ENCODE measurements at places on chromosomes 2 and 18. TPM values are rescaled to one million over a fixed set of nuclear protein-coding genes. Genes with fewer than 3 reads are reported as not detected.

- H3K27ac ChIP-seq = no peak overlapping the region
- H3K36me3 ChIP-seq = no peaks in the 10 kb centered on the region
- H3K4me1 ChIP-seq = no peaks in the 10 kb centered on the region
- no peaks in the 10 kb centered on the region for H3K27me3 ChIP-seq
- no peak overlapping the region for H3K4me3 ChIP-seq
These were observed 41.4 kb upstream of the ACTR2 start for GRCh38 chr2:65186093-65186868.

DNA sequence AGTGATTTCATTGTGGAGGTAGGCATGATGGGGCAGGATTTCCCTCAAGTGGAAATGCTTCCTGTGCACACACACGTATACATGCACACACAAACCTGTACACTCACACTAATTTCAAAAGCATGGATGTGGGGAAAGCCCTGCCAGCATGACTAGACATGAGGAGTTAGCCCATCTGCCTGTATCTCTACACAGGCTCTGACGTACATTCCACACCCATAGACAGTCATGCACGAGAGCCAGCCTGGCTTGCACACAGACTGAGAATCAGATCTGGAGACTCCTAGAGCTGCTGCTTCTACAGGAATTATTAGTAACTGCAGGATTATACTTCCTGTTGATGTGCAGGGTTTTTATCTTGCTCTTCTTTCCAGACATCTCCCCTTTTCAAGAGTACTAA lies 27.3 kb upstream of the NFU1 start:
- H3K4me1 ChIP-seq = no peaks in the 10 kb centered on the region
- H3K4me3 ChIP-seq = no peak overlapping the region
- no peaks in the 10 kb centered on the region for H3K36me3 ChIP-seq

- no peaks in the 10 kb centered on the region for H3K27me3 ChIP-seq
- H3K4me1 ChIP-seq = no peaks in the 10 kb centered on the region
- no peaks in the 10 kb centered on the region for H3K36me3 ChIP-seq
- DNase-seq = no peak
- no peak overlapping the region for H3K27ac ChIP-seq
These were observed 72.7 kb upstream of the REV1 start for GRCh38 chr2:99562516-99562915.

- no peaks in the 10 kb centered on the region for H3K4me1 ChIP-seq
- no peak overlapping the region for H3K27ac ChIP-seq
- H3K27me3 ChIP-seq = no peaks in the 10 kb centered on the region
- H3K36me3 ChIP-seq = no peaks in the 10 kb centered on the region
- no peak overlapping the region for H3K4me3 ChIP-seq
These were observed 1.4 kb downstream of the TM4SF20 start for GRCh38 chr2:227377467-227378351.

GRCh38 chr2:164664070-164664469 lies 42.8 kb upstream of the GRB14 start:
- no peak for DNase-seq
- no peaks in the 10 kb centered on the region for H3K27me3 ChIP-seq
- H3K4me3 ChIP-seq = no peak overlapping the region
- H3K4me1 ChIP-seq = no peaks in the 10 kb centered on the region

DNA sequence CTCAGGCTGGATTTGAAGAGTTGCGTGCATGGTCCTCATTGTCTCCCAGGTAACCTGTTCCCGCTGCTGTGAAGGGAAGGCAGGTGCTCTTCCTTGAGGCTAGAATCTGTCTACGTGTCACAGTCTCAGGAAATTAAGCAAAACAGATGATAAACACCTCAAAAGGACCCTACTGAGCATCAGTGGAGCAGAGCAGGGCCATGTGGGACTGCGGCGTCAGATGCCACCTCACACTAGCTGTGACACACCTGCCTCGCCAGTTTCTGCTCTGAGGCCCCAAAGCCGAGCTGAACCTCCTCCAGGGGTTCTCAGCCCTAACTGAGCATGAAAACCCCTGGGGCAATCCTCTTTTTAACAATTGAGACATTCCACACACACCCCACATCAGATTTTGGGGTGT lies 2.0 kb downstream of the C2orf92 start:
- H3K4me1 ChIP-seq = no peaks in the 10 kb centered on the region
- no peak overlapping the region for H3K27ac ChIP-seq
- H3K27me3 ChIP-seq = no peaks in the 10 kb centered on the region
- no peak for DNase-seq
- no peaks in the 10 kb centered on the region for H3K36me3 ChIP-seq
- no peak overlapping the region for H3K4me3 ChIP-seq

- peak; percentile 90 for DNase-seq
- peaks cover 10% of the 10 kb centered on the region for H3K4me1 ChIP-seq
- H3K4me3 ChIP-seq = no peak overlapping the region
- H3K27me3 ChIP-seq = no peaks in the 10 kb centered on the region
- H3K36me3 ChIP-seq = no peaks in the 10 kb centered on the region
- no peak overlapping the region for H3K27ac ChIP-seq
These were observed 236.9 kb downstream of the BCL11A start for GRCh38 chr2:60316381-60317033.

DNA sequence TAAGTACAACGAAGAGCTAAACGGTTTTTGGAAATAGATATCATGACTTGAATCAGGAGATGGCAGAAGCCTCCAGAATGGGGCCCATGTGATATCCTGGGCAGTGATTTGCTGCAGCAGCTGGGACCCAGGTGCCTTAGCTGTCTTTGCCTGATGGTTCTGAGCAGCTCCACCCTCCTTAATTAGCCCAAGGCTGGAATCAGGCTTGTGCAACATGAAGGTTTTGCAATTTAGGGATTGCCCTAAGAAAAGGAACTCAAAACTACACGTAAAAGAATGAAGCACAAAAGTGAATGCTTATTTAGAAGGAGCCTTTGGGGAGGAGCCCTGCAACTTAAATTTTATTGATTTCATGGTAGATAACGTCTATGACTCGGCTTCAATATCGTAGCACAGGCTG lies 17.3 kb upstream of the CNDP2 start:
- H3K4me1 ChIP-seq = peaks cover 6% of the 10 kb centered on the region
- H3K27ac ChIP-seq = no peak overlapping the region
- no peak overlapping the region for H3K4me3 ChIP-seq
- no peaks in the 10 kb centered on the region for H3K36me3 ChIP-seq

DNA sequence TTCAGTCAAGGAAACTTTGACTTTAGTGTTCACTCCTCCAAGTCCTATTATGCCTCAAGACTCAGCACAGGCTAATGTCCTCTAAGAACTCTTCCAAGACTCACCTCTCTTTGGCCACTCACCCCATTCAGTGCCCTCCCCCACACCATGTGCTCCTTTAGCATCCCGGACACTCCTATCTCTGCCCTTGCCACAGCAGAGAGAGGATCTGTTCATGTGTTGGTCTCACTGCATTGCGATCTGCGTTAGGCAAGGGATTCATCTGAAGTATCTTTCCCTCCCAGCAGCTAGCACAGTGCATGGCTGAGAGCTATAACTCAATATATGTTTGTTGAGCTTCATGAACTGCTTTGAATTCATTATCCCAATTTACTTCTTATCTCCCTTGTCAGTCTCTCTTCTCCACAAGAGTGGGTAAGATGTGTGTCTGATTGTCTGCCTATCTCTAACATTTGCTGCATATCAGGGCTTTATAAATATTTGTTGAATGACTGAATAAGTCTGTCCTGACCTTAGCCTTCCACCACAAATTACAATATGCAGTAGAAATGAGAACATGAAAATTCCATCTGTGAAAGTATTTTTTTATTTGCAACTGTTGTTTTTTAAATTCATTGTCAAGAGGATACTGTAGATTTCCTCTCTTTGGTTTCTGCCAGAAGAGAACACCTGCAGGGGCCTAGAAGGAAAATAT lies 179.9 kb upstream of the NCKAP5 start:
- H3K27me3 ChIP-seq = no peaks in the 10 kb centered on the region
- H3K36me3 ChIP-seq = no peaks in the 10 kb centered on the region
- no peak overlapping the region for H3K27ac ChIP-seq
- no peaks in the 10 kb centered on the region for H3K4me1 ChIP-seq
- no peak for DNase-seq
- no peak overlapping the region for H3K4me3 ChIP-seq

- no peak overlapping the region for H3K27ac ChIP-seq
- no peaks in the 10 kb centered on the region for H3K27me3 ChIP-seq
- DNase-seq = no peak
These were observed 664.8 kb downstream of the DCC start for GRCh38 chr18:53004798-53005197.

DNA sequence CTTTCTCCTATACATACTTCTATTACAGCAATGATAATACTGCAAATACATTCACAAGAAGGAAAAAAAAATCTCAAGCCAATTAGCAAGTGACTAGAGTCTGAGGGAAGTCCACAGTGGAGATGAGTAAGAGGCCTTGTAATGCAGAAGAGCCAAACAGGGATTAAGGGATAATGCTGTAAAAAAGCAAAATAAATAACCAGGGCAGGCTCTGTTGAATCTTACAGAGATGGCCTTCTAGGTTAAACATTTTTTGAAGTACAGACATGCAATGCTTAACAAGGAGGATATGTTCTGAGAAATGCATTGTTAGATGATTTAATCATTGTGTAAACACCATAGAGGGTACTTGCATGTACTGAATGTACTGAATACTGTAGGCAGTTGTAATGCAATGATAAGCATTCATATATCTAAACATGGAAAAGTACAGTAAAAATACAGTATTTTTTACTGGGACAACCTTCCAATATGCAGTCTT lies 122.1 kb upstream of the RMDN2 start:
- no peak for DNase-seq
- no peaks in the 10 kb centered on the region for H3K27me3 ChIP-seq
- no peak overlapping the region for H3K27ac ChIP-seq
- H3K4me1 ChIP-seq = no peaks in the 10 kb centered on the region
- no peak overlapping the region for H3K4me3 ChIP-seq

DNA sequence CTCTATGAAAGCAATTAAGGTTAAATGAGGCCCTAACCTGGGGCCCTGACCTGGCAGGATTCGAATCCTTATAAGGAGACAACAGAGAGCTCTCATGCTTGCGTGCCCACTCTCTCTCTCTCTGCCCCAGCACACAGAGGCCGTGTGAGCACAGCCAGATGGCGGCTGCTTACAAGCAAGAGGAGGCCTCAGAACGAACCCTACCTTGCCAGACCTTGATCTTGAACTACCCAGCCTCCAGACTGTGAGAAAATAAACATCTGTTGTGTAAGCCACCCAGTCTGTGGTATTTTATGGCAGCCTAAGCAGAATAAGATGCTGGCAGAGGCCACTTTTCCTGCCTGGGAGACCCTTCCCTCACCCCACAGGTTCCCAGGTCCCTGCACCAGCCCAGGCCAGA lies 5.2 kb upstream of the UBE2F start:
- no peaks in the 10 kb centered on the region for H3K4me1 ChIP-seq
- H3K27me3 ChIP-seq = no peaks in the 10 kb centered on the region
- H3K27ac ChIP-seq = no peak overlapping the region
- DNase-seq = no peak
- no peaks in the 10 kb centered on the region for H3K36me3 ChIP-seq

DNA sequence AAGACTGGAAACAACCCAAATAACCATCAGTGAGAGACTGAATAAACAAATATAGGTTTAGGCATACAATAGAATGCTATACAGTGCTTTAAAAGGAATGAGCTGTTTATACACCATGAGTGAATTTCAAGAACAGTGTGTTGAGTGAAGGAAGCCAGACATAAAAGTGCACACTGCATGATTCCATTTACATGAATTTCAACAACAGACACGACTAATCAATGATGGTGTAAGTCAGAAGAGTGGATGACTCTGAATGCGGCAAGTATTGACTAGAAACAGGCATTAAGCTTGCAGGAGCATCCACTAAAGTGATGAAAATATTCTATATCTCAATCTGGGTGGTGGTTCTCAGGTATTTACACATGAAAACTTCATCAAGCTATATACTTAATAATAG lies 142.7 kb upstream of the SLC39A10 start:
- H3K36me3 ChIP-seq = no peaks in the 10 kb centered on the region
- DNase-seq = no peak
- H3K27me3 ChIP-seq = no peaks in the 10 kb centered on the region
- H3K27ac ChIP-seq = no peak overlapping the region

DNA sequence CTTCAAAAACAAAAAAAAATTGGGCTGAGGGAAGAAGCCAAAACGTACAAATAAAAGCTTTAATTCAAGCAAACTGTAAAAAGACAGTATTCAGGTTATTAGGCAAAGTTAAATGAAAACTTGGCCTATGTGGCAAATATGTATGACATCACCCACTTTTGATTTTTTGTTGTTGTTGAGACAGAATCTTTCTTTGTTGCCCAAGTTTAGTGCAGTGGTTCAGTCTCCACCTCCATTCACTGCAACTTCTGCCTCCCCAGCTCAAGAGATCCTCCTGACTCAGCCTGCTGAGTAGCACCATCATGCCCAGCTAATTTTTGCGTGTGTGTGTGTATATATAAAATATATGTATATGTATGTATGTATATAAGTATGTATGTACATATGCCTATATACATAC lies 440.4 kb upstream of the NRXN1 start:
- no peaks in the 10 kb centered on the region for H3K36me3 ChIP-seq
- H3K4me3 ChIP-seq = no peak overlapping the region
- DNase-seq = no peak
- no peaks in the 10 kb centered on the region for H3K4me1 ChIP-seq
- no peak overlapping the region for H3K27ac ChIP-seq

GRCh38 chr2:10157293-10157692 lies 34.8 kb downstream of the RRM2 start:
- DNase-seq = no peak
- no peaks in the 10 kb centered on the region for H3K36me3 ChIP-seq
- no peak overlapping the region for H3K4me3 ChIP-seq
- no peaks in the 10 kb centered on the region for H3K4me1 ChIP-seq

DNA sequence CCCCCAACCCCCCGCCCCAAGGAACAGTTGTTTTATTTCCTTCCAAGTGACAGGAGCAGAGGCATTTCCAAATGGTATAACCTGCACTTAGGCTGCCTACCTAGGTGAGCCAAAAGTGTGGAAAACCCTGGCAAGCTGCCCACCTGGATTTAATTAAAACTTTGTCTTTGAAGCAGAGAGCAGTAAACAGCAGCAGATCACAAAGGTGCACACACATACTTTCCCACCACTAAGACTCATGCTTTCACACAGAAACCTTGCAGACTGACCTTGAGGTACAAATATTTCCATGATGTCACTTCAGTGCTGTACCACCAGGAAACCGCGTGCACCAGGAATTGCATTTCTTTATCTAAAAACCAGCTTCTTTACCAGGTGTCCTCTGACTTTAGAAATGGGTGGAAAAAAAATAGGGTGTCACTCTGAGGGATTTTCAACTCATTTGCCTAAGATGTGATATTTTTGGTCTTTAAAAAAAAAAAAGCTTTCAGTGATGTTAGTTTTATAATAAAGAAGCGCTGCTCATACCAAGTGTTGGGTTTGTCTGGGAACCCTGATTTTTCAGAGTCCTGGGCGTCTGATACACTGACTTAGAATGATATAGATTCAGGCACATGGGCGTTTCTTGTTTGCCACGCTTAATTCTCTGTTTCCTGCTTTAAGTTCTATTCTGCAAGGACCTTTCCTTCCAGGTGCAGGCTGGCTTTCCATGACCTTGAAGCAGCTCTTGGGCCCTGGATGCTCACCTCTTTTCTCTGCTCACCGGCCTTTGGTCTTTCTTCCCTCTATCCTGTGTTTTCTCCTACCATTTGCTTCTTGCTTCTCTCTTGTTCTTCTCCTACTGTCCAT lies 70.7 kb upstream of the BCL2L11 start:
- H3K27me3 ChIP-seq = no peaks in the 10 kb centered on the region
- H3K36me3 ChIP-seq = no peaks in the 10 kb centered on the region
- no peak overlapping the region for H3K4me3 ChIP-seq
- H3K27ac ChIP-seq = no peak overlapping the region

ASXL3 gene
- 0.75 TPM for total RNA-seq

KCNE4 gene
- total RNA-seq = 1.1 TPM

TBR1 gene
- total RNA-seq = not detected

GBX2 gene
- total RNA-seq = not detected

C2orf78 gene
- total RNA-seq = not detected

ITSN2 gene
- 22.6 TPM for total RNA-seq

MEP1B gene
- total RNA-seq = 1.7 TPM

GAREM2 gene
- 0.19 TPM for total RNA-seq

GCKR gene
- 100 TPM for total RNA-seq

FSHR gene
- total RNA-seq = not detected

NTSR2 gene
- not detected for total RNA-seq

CCDC68 gene
- 6.5 TPM for total RNA-seq

LAMA3 gene
- 3.6 TPM for total RNA-seq
